ENCODE measurements at places on chromosomes 12 and 14.

GRCh38 chr14:100738704-100739131 is 12.0 kb downstream of the DLK1 start:
- DNase-seq, result no peak

DNA sequence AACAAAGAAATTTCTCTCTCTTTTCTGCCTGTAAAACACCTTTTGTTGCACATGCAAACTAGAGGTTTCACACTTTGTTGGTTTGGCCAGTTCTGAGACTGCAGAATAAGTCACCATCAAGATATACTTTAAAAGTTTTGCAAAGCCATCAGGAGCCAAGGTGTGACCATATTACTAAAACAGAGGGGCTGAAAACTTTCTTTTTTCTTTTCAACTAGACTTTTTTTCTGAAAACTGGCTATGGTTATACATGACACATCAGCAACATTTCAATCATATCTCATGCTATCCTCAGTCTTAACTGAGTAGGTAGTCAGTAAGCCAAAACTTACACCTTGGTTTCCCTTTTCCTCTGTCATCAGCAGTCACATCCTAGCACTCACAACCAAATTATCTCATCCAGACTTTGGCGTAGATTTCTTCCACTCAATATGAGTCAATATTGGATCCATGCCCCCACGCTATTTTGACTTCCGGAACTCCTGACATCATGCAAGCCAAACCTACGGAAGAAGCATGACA is 4.1 kb upstream of the IFNG start:
- no peak for DNase-seq

GRCh38 chr14:36619131-36619530 is 36.7 kb upstream of the NKX2-8 start:
- no peak for DNase-seq

DNA sequence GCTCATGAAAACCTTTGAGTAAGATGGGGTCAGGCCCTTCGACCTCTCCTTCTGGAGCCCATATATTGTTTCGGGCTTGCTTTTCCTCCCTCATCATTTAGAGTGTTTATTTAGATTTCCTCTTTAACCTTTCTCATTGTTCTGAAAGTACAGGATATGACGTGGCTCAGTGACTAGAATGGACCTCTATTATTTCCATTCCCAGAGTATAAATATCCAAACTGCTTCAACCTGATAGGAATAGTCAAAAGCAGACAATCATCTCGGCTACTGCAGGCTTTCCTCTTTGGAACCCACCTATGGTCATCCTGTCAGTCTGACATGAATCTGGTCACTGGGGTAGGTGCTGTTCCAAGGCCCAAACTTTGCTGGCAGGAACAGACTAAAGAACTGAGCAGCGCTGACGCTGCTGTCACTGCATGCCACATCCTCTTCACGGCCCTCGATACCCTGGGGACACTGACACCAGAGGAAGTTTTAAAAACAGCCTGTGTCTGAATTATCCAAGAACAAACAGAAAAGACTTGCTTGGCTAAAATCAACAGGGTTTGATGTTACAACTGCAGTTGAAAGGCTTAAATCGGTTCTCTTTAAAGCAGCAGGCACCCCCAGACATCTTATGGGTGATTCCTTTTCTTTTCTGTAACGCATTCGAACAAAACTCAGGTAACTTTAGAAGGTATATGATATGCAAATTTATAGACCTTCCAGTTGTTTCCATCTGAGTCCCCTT is 5.0 kb upstream of the DDX47 start:
- DNase-seq, result no peak

DNA sequence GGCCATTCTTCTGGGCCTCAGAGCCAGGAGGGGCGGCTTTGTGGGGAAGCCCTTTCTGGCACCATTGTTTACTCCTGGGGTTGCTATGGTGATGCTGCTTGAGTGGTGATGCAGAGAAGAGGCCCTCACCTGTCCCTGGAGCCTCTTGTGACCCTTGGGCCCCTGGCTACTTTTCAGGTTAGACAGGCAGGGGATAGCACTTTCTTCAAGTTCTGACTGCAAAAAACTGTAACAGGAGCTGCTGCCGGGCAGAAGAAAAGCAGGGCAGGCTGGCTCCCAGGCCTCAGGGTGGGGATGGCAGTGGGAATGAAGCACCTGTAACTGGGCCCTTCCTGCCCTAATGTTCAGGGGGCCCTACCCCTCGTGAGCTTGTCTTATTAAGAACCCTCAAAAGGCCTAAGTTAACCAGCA is at the start of gene TEX52:
Gene TEX52 (minus strand): TSS at position 19 of the 411 bp plus-strand sequence. CDS start 13 bp downstream, at position 6.
- DNase-seq, result no peak

GRCh38 chr14:77988096-77988870 is 181.9 kb upstream of the NRXN3 start:
- no peak for DNase-seq

DNA sequence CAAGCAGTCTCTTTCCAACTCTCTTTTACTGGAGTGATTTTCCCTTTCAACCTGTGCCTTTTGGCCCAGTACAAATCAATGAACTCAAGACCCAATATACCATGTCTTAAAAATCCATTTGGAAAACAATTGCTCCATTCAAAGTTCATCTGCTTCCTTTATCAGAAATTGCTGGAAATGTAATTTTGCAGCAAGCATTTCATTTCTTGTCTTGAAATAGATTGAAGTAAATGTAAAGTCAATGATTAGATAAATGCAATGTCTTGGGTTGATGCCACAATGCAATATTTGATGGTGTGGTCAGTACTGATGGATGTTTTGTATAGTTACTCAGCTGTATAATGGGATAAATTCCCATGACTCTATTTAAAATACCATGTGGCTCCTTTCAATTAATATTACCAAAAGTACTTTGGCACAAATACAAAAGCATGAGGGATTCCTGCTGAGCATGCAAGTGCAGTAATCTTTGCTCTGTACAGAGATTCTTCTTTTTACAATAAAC is 707.7 kb upstream of the NOVA1 start:
- DNase-seq, result no peak

- no peak for DNase-seq
These were observed 35.1 kb upstream of the PPP2R5E start for GRCh38 chr14:63578300-63578699.

- DNase-seq, result no peak
These were observed 11.5 kb upstream of the TBPL2 start for GRCh38 chr14:55451950-55452349.

DNA sequence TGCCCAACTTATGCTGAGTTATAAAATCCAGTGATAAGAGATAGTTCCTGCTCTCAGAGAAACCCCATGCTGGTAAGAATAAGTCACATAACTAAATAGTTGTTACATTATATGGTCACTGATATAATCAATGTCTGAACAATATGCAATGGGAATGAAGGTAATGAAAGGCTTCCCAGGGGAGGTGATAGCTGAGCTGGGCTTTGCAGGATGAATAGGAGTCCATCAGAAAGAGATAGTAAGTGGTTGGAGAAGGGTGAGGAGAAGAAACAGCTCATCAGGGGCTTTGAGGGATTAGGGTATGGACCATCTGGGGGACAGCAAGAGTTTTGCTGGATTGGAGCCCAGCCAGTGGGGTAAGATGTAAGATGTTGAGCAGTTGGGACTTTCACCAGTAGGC is 266.7 kb upstream of the CRY1 start:
- no peak for DNase-seq

DNA sequence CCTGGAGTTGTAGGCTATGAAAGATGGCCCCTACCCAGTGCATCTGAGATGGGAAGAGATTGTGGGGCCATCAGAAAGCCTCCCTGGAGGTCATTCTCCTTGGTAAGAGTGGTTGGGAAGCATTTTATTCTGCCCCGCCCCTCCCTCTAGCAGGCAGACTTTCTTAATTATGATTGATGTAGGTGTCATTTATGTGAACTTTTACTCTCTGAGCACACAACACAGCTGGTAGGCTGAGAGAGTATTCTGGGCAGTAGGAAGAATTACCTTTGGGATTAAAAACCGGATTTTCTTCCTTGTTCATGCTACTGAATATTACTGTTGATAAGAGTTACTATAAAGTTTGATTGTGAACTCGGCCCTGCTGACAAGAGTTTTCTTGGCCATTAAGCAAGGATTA is 266.8 kb downstream of the TTC6 start:
- DNase-seq, result no peak
